ENCODE measurements at places on chromosomes 3 and 15.

- no peak for DNase-seq
These were observed 473.7 kb downstream of the LPP start for GRCh38 chr3:188627652-188628051.

DNA sequence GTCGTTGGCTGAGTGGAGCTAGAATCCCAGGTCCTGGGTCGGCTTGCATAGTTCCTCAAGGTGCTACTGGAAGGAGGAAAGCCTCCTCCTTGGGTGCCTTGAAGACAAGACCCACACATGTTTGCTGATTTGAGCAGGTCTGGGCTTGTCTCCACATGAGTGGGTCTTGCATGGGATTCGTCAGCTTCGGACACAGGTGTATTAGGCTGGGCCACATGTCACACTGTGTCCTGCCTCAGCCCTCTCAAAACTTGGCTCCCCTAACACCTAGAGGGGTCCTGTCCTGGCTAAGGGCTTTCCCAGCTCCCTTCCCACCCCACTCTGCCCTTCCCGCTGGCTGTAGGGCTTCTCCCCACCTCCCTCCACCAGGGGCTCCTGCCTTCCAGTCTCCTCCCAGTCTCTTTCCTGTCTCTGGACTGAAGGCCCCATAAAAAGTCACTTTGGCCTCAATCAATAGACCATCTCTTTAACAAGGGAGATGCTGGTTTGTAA, 73.0 kb upstream of the ADPGK start:
- no peak for DNase-seq

GRCh38 chr3:15097891-15098290, 1.1 kb downstream of the RBSN start:
- DNase-seq: no peak

- no peak for DNase-seq
These were observed 20.5 kb upstream of the STAG1 start for GRCh38 chr3:136772709-136773108.

DNA sequence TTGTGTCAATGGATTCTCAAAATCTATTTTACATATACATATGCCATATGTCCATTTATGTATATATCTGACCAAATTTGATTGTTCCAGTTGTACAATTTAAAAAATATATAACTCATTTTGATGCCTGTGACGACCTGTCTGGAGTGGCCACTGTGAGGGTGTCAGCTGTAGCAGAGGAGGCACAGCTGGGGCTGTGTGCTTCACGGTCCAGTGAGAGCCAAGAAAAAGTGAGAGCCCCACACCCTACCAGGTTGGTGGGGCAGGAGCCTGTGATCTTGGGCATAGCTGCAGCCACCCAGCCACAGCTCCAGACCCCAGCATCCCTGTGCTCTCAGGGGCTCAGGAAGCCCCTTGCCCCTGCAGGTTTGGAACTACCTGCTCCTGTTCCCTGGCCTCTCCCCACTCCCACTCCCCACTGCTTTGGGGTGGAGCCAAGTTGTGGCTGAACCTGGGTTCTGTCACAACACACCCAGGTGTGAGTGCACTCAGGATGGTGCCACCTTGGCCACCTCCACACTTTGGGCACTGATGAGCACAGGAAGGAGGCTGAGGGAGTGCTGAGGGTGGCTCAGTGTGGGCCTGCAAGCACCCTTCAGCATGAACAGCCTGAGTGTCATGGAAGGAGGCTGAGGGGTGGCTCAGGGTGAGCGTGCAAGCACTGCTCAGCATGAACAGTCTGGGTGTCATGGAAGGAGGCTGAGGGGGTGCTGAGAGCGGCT, 161.1 kb upstream of the ROBO1 start:
- no peak for DNase-seq

- DNase-seq: no peak
These were observed 280.3 kb downstream of the NR2F2 start for GRCh38 chr15:96610757-96611156.

DNA sequence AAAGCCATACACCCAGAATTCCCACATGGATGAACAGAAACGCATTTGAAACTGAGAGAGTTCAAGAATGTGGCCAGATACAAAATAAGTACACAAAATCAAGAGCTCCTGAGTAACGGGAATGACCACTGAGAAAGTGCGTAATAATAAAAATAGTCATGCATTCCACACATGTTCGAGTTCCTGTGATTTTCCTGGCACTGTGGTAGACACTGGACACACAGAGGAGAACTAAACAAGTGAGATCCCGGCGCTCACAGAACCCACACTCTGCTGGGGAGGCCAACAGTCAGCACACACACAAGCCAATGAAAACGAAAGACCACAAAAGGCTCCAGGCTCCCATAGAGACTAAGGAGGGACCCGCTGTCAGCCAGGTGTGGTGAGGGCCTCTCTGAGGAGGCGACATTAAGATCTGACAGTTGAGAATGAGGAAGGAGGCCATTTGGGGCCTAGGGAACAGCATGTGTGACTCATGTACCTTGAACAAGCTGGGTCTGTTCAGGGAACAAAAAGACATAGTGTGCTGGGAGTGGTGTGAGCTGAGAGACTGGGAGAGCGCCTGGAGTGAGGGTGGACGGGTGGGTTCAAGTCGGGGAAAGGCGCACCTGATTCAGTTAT, 5.1 kb downstream of the FAM107A start:
- DNase-seq: no peak

- DNase-seq: no peak
These were observed 235.4 kb upstream of the RGMA start for GRCh38 chr15:93324186-93324975.

- no peak for DNase-seq
These were observed 74.3 kb downstream of the TJP1 start for GRCh38 chr15:29747837-29748417.

DNA sequence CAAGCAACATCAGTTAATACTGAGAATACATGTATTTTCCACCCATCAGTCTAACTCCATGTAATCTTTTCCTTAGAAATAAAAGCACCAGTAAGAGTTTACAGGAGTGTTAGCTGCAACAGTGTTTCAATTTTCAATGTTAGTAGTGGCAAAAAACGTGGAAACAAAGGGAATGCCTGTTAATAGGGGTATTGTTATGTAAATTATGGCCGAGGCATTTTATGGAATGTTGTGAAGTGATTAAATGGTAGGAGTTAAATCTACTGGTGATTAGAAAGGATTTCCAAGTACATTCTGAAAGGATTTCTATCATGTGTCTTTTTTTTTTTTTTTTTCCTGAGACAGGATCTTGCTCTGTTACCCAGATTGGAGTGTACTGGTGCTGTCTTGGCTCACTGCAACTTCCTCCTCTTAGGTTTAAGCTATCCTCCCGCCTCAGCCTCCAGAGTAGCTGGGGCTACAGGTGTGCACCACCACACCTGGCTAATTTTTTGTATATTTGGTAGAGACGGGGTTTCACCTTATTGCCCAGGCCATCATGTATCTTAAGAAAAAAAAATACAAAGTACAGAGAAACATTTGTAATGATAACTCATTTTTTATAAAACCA, 6.6 kb downstream of the ATP6V1A start:
- no peak for DNase-seq

GRCh38 chr3:184351511-184352148, 9.8 kb downstream of the CLCN2 start:
- DNase-seq: no peak

GRCh38 chr3:17143893-17144664, 259.3 kb downstream of the PLCL2 start:
- no peak for DNase-seq

DNA sequence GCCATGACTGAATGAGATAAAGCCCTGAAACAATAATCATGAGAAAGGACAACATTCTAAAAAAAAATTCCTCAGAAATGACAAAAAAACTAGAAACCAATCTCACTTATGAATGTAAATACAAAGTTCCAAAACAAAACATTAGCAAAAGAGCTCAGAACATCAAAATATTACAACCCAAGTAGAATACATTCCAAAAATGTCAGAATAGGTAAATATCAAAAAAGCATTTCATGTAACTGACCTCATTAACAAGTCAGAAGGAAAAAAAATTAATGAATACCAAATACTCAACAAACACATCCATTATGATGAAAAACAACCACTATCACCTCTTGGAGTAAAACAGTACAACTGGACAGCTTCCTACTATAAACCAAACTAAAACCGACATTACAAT, 93.1 kb downstream of the DLG1 start:
- DNase-seq: no peak

DNA sequence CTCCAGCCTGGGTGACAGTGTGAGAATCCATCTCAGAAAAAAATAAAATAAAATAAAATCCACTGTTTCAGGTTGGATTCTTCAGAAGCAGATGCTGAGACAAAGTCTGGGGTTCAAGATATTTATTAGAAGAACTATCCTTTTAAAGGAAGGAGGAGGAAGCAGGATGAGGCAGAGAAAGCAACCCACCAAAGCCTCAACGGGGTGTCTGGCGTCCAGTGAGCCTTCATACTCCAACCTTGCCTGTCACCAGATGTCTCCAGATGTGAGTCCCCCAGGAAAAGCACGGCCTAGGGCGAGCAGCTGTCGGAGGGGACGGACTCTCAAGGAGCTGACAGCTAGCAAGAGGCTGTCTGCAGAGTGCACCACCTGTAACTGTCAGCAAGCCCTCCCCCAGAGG, 37.3 kb downstream of the MB21D2 start:
- DNase-seq: no peak

DNA sequence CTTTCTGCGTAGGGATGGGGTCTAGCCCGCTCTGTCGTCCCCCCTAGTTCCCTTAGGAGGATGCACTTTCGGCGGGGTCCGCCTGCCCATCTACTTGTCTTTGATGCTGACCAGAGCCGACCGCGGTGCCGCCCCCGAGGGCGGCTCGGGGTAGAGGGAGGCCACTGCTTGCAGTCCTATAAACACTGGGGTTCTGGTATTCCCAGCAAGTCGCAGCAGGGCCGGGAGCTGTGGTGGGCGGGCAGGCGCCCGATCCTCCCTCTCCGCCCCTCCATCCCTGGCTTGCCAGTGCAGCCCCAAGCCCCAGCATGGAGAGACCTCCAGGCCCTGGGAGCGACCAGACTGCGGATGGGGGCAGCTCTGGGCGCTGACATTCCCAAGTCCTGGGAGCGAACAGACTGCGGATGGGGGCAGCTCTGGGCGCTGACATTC, 830 bp downstream of the SEMA4B start:
- DNase-seq: no peak

- no peak for DNase-seq
These were observed 13.0 kb downstream of the ZBED2 start for GRCh38 chr3:111582120-111582474.

GRCh38 chr3:185630182-185630622, 44.1 kb downstream of the SENP2 start:
- no peak for DNase-seq

- DNase-seq: no peak
These were observed at the start of gene TEX55 for GRCh38 chr3:119145500-119146167. Gene TEX55, plus strand, starts transcription at chr3:119146165. Its CDS starts 25 bp downstream, at chr3:119146190.

- DNase-seq: no peak
These were observed 139.5 kb downstream of the TBL1XR1 start for GRCh38 chr3:177057768-177058167.

DNA sequence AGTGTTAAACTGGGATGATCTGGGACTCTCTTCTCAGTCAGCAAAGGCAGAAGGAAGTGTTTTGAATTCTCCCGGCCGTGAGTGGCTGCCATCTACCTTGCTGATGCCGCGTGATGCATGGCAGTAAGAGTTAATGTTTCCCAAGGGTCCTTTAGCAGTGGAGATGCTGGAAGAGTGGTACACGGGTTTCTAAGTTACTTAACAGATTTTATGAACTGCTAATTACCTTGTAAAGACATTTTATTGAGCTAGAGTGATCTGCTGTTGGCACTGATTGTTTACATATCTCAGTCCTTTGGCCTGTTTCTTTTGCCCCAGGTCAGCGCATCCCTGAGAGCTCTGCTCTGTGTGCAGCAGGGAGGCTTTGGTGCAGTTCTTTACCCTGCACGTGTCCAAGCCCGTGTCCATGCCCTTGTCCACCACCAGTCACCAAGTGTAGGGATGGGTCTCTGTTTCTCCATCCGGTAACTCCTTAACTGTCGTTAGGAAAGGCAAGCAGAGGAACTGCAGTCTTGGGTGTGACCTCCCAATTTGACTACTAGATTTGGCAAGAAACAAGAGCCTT, 172.3 kb downstream of the SLCO3A1 start:
- no peak for DNase-seq

DNA sequence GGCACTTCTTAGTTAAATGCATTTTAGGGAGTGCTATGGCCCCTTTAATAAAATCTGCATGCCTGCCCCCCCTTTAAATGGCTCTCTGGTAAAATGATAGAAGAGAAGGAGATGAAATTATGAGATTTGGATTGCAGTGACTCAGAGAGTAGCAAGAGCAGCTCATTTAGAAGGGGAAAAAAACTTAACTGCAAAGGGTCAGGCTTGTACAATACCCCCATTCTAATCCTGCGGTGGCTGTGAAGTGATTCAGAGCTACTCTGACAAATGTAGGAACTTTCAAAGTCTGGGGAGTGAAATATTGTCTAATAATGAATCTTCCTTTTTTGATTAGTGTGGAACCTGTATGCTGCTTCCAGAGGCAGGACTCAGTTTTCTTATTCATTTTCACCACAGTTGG, 44.1 kb upstream of the TBC1D23 start:
- DNase-seq: no peak

- DNase-seq: no peak
These were observed 10.5 kb upstream of the BLM start for GRCh38 chr15:90706394-90707327.

DNA sequence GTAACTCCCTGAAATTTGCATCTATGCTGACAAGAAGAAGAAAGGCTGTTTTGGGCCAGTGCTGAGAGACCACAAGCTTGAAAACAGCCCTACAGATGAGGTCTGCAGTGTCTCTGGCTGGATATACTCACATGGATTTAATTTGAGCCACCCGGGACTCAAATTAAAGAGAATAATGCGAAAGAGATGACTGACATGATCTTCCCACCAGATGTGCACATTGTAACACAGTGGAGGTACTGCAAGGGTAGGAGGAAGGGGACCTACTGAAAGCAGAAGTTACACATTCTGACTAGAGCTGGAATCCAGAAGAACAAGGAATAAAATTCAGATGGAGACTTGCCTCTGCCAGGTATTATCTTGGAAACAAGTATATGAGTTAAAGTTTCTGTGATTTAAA, 728.3 kb upstream of the SGO1 start:
- no peak for DNase-seq

GRCh38 chr15:91472316-91472756, 372.3 kb downstream of the SV2B start:
- DNase-seq: no peak

GRCh38 chr15:66178531-66178910, 75.0 kb downstream of the MEGF11 start:
- DNase-seq: no peak

DNA sequence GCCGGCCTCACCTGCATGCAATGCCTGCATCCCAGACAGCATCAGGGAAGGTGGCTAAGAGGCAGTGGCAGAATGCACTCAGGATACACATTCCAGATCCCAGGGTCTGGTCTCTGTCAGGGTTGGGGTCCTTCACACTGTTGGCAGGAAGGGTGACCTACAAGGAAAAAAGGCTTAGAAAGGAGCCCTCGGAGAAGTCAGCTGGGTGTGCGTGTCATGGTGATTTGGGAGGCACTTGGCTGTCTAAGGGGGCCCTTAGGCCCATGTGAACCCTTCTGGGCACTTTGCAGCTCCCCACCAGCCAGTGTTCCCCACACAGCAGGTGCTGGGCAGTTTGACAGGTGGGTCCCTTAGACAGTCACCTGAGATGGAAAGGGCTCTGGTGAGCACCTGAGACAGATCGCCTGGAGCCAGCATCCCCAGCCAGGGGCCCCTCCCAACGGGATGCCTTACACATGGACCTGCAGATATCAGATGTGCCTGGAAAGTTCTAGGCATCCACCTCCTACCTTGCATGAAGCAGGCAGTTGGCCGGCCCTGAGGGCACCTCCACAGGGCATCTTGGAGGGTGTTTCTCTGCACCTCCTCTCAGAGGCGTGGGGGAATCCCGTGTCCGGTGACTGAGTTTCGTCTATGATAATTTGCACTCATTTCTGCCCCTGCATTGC, 131.6 kb downstream of the LRRK1 start:
- DNase-seq: no peak

All from stimulated activated CD4-positive, alpha-beta T cell treated with anti-CD3 and anti-CD28 coated beads, Interleukin-1b, Interleukin-23, amount 100 ng/mL, for 1 hour (primary cell).